ENCODE measurements at places on chromosomes 4 and X.

DNA sequence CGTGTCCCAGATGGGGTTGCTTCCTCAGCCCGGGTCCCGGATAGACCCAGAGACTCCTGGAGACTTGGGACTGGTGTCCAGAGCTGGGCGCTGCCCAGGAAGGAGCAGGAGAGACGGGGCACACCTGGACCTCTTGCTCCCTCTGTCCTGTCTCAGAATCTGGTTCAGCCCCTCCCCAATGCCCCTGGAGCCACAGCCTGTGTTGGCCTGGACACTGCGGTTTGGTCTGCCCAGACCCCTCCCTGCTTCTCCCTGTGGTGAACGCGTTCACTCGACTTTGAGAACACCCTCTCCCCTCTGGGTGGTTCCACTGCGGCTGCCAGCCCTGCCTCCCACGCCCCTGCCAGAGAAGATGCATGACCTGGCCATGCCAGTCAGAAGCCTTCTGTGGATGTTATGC, 111.1 kb downstream of the HMX1 start:
- DNase-seq: no peak

DNA sequence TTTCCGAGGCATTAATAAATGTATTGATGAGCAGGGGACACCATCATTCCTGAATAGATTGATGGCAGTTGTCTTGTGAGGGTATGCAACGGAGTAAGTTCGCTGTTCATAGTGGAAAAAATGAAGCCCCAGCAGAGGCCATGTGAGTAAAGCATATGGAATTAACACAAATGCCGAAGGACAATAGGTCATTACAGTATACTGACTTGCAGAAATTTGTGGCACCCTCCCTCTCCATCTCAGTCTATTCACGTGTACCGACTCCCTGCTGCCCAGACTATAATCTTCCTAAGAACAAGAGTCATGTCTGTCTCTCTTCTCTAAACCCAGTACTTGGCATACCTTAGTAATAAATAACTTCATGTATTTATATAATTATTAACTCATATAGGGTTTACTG, 47.1 kb upstream of the PCDH10 start:
- no peak for DNase-seq

GRCh38 chr4:73729534-73730165, 10.7 kb upstream of the CXCL8 start:
- no peak for DNase-seq

DNA sequence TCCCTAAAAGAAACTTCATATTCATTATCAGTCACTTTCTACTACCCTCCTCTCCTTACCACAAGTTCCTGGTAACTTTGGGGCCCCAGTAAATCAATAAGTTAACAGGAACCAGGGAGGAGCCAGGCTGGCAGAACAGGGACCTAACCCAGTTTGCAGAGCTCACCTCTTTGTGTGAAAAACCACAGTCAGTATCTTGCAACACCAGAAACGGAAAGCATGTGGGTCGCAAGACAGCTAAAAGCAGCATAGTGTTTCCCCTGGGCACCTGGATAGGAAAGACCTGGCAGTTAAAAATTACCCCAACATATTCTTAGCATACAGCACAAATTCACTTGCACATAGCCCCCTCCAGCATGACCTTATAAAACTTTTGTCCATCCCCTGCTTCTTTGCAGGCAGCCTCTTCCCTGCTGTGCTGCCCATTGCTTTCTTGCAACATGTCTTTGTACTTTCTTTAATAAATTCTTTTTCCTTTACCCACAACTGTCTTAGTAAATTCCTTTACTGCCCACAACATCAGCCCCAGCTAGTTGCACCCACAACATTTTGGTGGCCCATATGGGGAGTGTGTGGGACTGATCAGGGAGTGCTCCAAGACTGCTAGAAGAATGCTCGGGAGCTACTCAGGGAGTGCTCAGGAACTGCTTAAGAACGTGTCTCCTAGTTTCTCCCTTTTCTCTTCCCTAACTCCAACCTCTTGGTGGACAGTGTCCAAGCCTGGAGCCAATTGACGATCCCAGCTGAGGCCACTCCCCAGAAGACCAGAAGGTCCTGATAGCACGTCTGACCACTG, 83.4 kb downstream of the MSN start:
- peak; percentile 9 for DNase-seq

GRCh38 chr4:144480068-144480467, 165.9 kb upstream of the HHIP start:
- DNase-seq: no peak

DNA sequence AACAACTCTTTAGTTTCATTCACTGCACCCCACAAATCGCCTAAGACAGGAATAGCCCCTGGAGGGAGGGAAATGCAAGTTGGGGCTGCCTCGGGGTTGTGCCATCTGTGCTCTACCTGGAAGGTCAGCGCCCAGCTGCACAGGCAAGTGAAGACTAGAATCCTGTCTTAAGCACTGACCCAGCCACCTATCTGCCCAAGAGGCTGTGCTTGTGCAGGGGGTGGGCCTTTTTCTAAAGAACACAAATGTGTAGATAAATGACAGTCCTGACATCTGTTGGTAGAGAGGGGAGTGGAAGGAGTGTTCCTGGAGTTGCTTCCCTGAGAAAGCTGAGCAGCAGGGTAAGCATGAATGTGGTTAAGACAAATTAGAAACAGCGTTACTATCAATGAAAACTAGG, 15.7 kb downstream of the ZNF518B start:
- no peak for DNase-seq

DNA sequence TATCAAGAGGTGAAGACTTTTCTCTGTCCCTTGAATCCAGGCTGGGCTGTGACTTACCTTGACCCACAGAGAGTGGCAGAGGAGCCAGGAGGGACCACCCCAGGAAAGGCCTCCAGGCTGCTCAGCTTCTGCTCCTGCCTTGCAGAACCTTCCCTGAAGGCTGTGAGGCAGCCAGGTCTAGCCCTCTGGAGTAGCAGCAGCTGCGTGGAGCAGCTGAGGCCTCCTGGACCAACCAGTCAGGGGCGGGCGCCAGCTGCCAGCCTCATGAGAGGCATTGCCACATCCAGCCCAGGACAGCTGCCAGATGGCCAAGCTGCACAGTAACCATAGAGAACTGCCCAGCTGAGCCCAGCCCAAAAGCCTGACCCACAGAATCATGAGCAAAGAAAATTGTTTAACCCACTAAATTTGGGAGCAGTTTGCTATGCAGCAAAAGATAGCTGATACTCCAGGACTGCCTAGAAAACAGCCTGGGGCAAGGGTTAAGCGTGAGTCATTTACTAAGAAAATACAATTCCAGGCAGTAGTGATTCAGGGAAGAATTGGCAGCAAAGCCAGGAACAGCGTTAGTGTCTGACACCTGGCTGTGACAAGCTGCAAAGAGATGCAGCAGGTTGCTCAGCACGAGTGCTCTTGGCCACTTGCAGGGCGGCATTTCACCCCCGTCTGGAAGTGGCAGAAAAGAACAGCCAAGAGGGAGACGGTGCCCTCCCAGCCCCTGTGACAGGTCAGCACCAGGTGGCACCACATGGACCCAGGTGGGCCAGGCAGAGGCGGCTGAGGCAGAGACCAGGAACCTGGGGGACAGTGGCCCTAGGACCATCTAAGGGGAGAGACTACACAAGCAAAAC, 14.7 kb upstream of the PDE6B start:
- DNase-seq: no peak

DNA sequence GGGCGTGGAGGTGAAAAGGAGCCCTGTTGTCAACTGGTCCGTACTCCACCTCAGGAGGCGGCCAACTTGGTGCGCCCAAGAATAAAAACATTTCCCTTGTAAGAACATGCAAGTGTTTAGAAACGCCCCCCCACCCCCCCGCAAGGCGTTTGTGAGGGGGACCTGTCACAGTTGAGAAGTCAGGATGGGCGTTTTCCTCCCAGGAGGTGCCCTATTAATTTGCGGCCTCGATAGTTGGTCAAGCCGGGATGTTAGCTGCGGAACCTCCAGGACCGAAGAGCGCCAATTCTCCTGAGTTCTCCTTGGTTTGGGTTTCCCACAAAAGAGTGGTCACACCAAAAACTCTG, 651 bp upstream of the SAP30 start:
- DNase-seq: peak; percentile 51

DNA sequence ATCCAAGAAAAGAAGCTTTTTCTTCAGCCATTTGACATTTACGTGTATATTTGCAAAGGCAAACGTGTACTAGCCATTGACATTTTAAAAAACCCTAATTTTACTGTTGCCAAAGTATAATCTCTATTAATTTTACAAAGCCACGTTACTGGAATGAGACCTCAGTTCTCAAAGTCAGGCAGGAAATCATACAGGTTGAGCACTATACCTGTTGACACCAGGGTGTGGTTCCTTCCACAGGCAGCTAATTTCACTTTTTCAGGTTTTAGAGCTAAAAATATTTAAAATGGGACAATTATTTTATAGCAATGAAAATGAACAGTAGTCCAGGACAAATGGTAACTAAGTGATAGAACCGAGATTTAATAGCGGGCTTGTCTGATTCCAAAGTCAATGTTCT, 6.5 kb downstream of the RPGR start:
- DNase-seq: no peak

DNA sequence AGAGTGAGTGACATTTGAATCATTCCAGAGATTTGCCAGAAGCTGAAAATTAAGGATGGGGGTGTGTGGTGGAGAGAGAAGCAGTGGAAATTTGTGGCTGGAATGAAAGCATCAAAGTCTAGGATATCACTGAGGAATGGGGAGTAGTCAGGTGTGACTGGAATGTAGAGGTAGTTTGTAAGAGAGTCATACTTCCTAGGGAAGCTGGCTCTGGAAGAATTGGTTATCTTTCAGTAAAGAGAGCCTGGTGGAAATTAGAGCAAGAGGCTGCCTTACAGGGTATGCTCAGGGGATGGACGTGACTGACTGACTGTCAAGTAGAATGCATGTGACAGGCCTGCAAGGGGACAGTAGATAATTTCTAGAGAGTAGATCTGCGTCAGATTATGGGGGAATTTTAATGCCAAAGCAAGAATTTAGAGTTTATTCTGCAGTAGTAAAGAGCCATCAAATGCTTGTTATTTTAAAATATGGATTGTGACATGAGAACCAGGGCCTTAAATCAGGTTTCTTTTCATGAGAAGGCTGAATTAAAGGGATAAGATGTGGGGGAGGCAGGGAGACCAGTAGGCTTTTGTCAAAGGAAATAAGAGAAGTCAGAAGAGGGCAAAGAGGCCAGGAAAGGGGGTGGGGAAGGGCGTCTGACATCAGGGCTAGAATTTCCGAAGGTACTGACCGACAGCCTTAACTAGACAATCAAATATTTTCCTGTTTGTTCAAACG, 109.9 kb downstream of the AFF1 start:
- DNase-seq: no peak

DNA sequence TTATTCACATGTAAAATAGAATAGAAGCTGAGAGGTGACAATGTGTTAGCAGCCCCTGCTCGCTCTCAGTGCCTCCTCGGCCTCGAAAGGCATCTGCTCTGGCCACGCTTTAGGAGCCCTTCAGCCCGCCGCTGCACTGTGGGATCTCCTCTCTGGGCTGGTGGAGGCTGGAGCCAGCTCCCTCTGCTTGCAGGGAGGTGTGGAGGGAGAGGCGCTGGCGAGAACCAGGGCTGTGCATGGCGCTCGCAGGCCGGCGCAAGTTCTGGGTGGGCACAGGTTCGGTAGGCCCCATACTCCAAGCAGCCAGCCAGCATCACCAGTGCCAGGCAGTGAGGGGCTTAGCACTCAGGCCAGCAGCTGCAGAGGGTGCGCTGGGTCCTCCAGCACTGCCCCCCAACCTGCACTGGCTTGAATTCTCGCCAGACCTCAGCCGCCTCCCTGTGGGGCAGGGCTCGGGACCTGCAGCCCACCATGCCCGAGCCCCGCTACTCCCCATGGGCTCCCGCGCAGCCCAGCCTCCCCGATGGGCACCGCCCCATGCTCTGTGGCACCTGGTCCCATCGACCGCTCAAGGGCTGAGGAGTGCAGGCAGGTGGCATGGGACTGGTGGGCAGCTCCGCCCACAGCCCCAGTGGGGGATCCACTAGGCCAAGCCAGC, 1346.7 kb upstream of the IGFBP7 start:
- no peak for DNase-seq

DNA sequence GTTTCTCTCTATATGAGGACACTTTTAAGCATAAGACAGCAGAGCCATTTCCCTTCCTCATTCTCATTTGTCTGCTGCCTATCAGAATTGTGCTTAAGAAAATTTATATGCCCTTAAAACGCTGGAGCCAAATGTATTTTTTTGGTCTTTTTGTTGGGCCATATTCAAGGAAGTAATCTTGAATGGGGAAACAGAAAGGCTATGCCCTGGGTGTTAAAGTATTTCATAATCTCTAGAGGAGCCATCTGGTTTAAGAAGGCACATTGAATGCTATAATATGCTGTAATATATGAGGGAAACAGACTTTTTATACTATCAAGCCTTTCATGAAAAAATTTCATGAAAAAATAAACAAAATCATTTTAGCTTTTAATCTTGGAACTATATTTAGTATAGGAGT, 4.3 kb downstream of the DMD start:
- DNase-seq: no peak

GRCh38 chrX:2320580-2321327, 180.0 kb downstream of the DHRSX start:
- DNase-seq: no peak

- no peak for DNase-seq
Measured at GRCh38 chr4:183229397-183229796, 90.7 kb downstream of the CLDN22 start.

GRCh38 chr4:100641336-100641735, 123.5 kb upstream of the EMCN start:
- no peak for DNase-seq

DNA sequence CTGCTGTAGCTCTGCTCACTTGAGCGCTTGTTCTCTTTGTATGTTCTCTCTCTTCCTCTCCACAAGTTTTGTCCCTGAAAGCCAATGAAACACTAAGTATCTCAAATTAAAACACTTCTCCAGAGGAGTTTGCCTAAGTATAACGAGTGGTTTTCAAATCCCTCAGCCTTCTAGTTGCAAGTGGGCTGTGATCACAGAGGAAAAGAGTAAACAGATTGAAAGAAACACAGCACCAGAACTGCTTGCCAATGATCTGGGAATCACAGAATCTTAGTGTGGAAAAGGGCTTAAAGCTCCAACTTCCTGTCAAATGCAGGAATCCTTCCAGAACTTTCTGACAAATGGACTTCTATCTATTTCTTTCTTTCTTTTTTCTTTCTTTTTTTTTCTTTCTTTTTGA, 4.8 kb upstream of the PRSS12 start:
- DNase-seq: no peak

GRCh38 chrX:73799888-73800287, 236.9 kb downstream of the CHIC1 start:
- no peak for DNase-seq

GRCh38 chr4:175341203-175341755, 423.1 kb downstream of the ADAM29 start:
- DNase-seq: no peak

GRCh38 chr4:101730291-101731117, 60.0 kb upstream of the BANK1 start:
- peak; percentile 34 for DNase-seq

DNA sequence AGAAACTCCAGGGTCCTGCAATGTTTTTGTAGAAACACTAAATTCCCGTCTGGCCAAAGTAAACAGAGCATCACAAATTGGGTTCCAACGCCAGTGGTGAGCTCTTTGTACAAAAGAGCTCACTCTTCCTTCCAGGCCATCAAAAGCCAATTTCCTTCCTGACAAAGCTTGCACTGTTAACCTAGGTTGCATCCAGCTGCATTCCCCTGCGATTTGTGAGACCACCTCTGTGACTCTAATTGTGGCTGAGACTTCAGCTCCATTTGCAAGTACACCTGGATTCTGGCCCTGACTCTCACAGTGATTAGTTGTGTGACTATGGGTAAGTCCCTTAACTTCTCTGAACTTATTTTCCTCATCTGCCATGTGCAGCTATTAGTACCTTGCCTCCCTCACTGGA, 212.5 kb upstream of the CXorf66 start:
- DNase-seq: no peak

- DNase-seq: no peak
Measured at GRCh38 chrX:69037786-69038185, 127.5 kb downstream of the PJA1 start.
